ENCODE measurements at places on chromosomes 12 and 14.

DNA sequence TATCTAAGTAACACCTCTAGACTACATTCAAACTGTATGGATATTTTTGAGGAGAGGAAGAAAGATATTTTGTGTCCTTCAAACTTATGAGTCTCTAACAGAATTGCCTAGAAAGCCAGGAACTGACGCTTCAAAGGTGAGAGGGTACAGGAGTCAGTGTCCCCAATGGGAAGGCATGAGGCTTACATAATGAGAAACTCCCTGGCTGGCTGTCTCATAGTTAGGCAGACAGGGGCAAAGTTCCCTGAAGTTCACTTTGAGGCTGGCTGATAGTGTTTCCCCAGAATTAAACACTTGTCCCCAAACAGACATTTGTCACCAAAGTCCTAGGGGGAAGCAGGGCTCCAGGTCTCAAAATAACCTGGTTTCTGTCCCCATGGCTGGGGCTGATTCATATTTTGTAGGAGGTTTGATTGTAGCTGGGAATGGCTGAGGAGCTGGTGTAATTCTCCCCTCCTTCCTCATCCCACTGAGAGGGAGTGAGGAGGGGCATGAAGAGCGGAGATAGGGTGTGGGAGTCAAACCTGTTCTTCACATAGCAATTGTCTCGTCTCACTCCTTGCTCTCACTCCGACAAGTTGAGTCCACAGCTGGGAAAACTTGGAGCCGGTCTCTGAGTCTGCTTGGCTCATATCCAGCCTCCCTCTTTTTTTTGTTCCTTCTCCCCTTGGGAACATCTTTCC is 56.4 kb upstream of the CISTR start:
- DNase-seq: no peak

GRCh38 chr12:58139894-58140293 is 198.5 kb downstream of the ATP23 start:
- DNase-seq: no peak

- no peak for DNase-seq
Observed at GRCh38 chr12:119665164-119665929, 2.6 kb upstream of the PRKAB1 start.

- DNase-seq: no peak
Observed at GRCh38 chr14:104739546-104740516, 13.1 kb upstream of the SIVA1 start.

- DNase-seq: no peak
Observed at GRCh38 chr14:25570483-25570882, 520.5 kb upstream of the STXBP6 start.

DNA sequence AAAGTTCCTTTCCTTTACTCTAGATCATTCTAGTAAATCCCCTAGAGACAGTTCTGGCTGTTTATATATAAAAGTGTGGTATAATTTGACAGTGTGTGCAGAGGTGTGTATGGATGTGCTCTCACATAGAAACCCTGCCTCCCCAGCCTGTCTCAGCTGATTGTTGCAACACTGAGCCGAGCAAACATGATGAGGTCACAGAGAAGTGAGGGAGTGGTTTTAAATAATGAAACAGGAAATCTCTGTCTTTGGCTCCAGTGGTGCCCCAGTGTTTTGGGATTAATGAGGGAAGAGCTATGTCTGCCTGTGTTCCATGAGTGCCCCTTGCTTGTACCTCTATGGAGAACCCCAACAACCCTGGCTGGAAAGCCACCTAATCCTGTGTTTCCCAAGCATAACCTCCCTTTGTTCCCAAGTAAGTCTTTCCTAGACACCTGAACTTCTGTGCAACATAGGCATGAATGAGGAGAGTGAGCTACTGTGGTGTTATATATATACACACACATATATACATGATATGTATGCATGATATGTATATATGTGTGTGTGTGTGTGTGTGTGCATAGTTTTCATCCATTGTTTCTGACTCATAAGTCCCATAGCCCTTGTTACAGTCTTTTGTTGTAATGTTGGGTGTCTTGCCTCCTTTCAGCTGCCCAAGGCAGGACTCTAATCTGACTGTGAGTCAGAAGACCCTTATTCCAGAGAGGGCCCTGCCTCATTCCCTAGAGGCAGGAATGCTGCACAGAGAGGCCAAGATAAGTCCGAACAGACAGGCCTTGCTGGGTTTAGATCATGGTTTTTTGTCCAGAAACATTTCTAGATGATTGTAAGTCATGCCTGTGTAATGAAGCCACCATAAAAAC is 18.0 kb downstream of the TRAF3 start:
- DNase-seq: no peak

DNA sequence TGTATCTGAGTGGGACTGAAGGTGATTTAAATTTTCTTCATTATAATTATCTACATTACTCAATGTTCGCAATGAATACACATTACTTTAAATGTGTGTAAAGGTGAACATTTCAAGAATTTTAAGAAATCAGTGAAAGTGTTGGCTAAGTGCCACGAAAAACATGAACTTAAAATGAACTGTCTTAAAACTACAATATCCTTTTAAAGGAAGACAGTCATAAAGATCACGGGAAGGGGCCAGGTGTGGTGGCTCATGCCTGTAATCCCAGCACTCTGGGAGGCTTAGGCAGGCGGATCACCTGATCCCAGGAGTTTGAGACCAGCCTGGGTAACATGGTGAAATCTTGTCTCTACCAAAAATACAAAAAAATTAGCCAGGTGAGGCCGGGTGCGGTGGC is 11.2 kb downstream of the MOK start:
- DNase-seq: no peak

DNA sequence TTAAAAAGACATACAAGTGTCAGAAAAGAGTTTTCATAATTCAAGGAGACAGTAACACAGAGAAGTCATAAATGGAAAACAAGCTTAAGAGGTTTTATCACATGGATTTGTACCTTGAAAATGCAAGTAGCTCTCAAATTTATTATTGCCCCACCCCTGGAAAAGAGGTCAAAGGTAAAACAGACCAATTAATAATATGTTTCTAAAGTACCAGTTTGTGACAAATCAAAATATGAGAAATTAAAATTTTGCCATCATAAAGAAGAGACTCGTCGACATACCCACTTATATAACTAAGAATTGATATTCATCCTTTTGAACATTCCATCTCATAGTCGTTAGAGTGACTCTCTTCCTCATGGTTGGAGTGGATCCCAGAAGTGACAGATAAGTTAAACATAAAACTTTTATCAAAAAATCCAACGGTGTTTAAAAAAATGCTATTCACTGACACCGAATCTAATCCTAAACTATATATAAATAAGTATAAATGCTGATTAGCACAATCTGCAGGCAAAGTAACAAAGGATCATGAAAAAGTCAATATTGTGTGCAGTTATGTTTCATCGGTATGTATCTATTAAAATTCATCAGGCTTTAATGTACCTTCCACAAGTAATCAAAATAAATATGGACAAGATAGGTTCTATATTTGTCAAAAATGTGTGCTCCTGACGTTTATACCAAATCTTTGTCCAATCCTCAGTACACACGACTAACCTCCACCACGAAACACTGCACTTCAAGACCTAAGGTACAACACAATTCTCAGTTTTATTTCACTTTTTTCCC is 2.3 kb downstream of the CORO1C start:
- no peak for DNase-seq

DNA sequence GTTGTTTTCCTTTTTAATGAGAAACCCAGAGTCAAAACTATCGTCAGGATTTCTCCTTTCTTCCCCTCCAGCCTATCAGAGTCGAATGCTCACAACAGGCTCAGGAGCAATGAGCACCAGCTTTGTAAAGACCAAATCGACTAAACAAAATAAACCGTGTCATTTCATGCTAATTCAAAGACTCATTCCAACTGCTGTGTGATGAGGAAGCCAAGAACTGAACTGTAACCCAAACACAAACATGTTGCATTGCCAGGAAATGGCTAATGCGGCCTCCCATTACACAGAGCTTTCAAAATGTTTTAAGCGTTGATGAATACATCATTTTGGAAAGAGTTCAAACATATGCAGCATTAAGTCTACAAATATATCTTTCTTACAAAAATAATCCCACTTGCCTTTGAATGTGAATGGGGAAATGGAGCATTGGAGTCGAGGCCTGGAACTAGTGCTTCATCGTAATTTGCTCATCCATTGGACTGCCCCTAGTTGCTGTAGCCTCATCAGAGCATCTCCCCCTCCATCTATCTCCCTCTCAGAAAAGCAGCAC is 349.5 kb downstream of the GXYLT1 start:
- no peak for DNase-seq

DNA sequence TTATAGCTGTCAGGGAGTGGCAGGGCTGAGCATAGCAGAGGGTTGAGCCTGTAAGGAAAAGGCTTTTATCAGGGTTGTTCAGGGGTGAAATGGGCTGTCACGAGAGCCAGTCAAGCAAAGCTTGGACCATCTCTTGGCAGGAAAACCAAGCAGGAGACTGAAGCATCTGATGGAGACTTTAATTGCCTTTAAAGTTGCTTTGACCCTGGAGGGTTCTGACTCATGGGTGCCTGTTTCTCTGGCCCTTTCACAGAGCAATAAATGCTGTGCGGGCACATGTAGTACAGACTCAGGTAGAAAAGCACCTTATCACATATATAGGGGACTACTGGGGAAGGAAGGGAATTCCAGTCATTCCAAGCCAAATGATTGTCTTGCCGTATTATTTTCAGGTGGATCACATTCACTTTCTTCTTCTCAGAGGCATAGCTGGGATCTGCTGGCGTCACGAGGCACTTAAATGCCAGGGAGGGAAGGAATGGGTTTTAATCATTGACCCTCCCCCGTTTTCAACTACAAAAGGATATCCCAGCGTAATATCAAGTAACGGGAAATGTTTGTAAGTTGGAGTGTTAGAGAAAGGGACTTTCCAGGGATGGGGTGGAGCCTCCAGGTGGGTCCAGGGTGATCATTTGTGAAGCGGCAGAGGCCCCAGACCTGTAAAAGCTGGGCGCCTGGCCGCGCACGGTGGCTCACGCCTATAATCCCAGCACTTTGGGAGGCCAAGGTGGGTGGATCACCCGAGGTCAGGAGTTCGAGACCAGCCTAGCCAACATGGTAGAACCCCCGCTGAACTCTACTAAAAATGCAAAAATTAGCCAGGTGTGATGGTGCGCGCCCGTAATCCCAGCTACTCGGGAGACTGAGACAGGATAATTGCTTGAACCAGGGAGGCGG is 34.9 kb downstream of the PLEKHD1 start:
- DNase-seq: no peak

DNA sequence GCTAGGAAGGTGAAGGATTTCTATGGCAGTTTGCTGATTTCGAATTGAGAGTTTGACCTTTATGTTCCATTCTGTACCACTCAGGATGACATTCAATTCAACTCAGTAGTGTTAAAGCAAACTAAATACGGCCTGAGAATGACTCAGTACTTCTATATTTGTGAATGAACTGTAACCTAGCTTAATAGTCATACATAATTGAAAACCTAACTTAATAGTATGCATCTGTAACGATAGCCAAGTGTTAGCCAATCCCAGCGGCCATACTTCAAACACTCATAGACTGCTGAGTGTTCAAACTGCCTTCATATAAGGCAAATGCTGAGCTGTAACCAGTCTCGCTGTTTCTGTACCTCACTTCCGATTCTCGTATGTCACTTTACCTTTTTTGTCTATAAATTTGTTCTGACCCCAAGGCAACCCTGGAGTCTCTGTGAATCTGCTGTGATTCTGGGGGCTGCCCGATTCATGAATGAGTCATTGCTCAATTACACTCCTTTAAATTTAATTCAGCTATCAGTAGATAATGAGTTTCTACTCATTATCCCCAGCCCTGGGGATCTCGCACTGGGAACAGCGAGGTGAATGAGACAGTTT is 98.5 kb upstream of the SLC24A4 start:
- DNase-seq: no peak

DNA sequence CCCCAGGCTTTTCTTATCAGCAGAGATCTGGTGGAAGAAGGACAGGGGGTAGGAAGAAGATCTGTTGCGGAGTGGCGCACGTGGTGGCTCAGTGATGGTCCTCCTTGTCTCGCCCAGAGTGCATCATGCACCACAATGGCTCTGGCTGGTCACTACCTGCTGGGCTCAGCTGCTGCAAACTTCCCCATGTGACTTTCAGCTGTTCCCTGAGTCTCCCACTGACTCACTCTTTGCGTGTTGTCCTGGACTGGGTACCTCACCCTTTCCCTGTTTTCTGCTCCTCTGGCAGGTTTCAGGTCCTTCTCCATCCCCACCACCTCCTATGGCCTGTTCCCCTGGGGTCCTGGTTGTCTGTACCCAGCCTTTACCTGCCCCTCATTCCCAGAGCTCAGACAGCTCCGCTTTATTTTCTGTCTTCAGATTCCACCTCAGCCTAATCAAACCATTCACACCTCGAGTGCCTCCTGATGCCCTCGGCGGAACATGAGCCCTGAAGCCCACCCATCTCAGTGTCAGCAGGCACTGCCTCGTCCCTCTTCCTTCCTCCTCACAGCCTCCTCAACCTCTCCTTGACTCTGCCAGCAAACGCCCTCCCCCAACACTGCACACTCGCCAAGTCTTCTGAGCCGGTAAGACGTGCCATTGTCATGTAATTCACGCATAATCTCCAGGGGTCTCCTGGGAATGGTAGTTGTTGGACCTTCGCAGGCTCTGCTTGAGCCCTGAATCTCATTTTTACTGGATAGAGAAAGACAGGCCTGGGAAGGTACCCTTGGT is 1.8 kb downstream of the C1R start:
- no peak for DNase-seq

DNA sequence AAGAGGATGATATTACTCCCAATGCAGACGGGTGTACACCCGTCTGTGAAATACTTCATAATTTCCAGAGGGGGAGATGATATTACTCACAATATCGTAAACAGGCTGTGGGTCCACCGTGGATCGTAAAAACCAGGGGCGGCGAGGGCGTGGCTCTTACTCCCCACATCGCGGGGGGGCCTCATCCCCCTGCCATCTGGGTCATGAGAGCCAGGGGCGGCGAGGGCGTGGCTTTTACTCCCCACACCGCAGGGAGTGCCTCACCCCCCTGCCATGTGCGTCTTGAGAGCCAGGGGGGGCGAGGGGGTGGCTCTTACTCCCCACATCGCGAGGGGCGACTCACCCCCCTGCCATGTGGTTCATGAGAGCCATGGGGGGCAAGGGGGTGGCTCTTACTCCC is 86.2 kb upstream of the GNG2 start:
- no peak for DNase-seq

GRCh38 chr12:48937170-48937569 is 11.9 kb upstream of the FKBP11 start:
- DNase-seq: no peak

GRCh38 chr14:70064136-70064865 is 124.5 kb downstream of the SLC8A3 start:
- DNase-seq: no peak

DNA sequence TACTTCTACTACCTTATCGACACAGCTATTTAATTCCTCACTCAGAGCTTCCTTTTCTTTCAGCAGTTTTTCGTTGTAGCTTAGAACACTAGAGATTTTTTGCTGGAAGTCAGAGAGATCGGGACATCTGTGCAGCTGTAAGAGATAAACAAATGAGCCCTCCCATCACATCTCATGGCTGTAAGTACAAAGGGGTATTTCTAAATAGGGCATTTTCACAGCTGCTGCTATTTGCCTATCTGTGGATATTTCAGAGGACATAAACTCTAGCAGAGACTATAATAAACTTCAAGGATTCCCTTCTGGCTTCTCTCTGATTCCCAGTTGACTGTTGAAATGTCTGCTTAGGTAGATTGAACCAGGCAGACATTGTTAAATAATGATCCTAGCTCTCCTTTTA is 76.1 kb upstream of the SAV1 start:
- no peak for DNase-seq

All from stimulated activated CD8-positive, alpha-beta memory T cell treated with anti-CD3 and anti-CD28 coated beads, Interleukin-7, amount 100 ng/mL, for 1 hour (primary cell).